ENCODE measurements at places on chromosomes 12 and 14. TPM values are rescaled to one million over a fixed set of nuclear protein-coding genes. Genes with fewer than 3 reads are reported as not detected.

Gene LRTM2
- total RNA-seq = 0.13 TPM

Gene NTF3
- not detected for total RNA-seq

Gene SERPINA3
- total RNA-seq = not detected

- no peak for DNase-seq
These were observed 126.0 kb downstream of the HELB start for GRCh38 chr12:66428261-66428660.

DNA sequence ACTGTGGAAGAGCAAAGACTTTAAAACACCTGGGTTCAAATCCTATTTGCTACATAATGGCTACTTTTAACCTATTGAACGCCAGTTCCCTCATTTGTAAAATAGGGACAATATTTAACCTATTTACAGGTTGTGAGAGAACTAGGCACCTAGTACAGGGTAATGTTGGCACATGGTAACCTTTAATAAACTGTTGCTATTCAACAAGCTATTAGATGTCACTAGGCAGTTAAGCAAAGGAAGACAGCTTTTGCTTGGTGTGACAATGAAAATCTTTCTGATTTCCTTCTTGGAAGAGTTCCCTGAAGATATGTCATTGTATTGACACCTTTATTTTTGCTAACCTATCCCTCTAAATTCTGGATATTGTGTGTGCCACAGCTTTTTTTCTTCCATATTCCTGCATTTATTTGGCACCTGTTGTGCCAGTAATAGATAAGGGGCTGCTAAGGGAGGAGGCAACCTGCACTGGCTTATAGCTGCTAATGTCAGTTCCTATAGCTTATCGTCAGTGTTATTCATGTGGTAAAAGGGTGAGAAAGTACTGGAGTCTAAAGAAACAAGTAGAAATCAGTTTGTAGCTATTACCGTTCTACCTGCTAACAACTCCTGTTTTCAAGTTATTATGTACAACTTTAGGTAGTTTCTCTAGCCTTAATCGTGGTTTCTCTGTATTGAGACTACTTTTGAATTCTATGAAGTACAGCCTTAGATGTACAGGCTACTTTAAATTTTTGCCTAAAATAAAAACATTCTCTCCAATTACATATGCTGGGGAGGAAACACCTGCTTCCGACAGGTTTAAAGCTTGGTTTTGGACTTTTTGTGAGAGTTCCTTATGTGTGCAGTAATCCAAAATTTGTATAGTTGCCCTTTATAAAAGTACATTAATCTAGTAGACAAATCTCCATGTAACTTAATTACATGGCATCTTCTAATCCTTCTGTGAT lies 24.3 kb downstream of the HIF1A start:
- no peak for DNase-seq

DNA sequence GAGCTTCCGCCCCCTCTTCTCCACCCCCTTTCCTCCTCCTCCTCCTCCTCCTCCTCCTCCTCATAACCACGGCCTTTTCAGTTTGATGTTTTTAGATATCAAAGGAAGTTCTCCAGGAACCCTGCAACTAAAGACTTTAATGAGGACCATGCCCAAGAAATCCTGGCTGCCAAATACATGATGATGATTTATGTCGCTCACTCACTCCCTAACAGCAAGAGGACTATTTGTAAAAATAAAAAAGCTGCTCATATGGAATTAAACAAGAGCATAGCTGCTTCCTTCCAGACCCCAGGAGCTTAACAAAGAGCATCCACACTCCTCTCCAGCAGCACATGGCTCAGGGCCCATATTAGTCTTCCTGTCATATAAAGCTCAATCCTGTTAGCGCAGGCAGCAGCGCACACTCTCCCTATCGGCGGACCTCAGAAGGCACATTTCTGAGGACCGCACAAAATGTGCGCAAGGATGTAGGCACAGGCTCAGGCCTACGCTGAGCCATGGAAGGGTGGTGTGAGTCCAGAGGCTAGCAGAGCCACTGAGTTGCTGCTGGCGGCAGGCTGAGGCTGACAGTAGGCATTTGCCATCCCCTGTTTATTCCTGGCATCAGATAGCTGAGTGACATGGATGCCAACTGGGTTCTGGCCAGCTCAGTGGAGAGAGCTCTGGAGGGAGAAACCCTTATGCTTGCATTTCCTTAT lies 232.8 kb downstream of the MSRB3 start:
- DNase-seq = no peak

Data from naive thymus-derived CD8-positive, alpha-beta T cell (primary cell).